ENCODE measurements at places on chromosomes 2 and 18.

DNA sequence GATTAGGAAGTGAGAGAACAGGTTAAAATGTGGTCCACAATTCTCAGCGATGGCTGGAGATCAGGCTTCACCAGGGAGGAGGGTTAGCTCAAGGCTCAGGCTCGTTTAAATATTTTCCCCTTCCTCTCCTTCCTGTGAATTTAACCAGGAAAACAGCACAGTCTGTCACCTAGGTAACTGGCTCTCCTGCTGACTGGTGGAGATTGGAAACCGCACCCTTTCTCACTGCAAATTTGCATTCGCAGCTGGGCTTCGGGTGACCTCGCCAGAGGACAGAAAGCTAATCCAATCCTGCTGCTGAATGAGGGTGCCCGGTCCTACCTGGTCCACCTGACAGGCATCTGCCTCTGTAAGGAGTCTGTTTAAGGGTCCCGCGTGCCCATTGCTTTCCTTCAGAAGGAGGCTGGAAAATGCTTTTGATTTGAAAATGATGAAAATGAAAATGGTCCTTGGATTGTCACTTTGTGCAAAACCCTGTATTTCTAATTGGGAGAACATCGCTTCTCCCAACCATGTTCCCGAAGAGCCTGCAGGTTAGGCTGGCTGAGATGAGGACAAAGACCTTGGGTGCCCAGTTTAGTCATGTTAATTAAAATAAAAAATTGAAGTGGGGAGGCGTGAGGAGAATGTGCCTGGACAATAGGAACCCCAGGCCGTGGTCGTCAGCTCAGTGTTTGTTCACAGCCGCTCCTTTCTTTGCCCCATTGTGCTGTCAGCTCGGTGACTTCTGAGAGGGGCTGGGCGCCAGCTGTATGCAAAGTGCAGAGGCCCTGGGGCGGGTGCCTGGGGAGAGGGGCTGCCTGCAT, 43.4 kb upstream of the MTCL1 start:
- DNase-seq, result no peak

GRCh38 chr2:236167297-236168109, 683 bp downstream of the GBX2 start:
- no peak for DNase-seq

DNA sequence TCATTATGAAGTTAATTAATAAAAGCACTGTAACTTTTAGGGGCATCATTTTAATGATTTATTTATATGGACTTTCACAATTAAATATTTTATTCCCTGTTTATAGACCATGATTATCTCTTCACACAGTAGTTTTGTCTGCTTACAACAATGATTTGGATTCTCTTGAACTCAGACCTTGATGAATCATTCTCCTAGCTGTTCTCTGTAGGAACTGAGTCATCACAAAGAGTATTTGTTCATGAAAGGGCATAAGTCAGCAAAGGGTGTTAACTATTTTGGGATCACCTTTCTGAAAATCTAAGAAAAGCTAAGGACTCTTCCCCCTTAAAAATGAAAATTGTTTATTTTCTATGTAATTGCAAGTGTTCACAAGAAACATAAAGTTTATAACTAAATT, 461.1 kb upstream of the UBE2E3 start:
- no peak for DNase-seq

GRCh38 chr2:130387071-130387400, 31.2 kb downstream of the PTPN18 start:
- DNase-seq, result no peak

DNA sequence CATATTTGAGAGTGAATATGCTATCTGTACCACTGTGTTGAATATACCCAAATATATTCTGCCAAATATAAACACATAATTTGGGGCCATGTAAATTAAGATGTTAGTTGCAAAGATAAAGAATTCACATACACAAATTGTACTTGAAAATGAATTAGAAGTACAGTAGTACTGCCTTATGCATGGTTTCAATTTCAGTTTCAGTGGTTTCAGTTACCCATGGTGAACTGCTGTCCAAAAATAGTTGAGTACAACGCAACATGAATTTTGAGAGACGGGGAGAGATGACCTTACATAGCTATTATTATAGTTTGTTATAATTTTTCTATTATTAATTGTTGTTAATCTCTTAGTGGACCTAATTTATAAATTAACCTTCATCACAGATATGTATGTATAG, 1313.0 kb upstream of the FAM98A start:
- DNase-seq, result no peak

GRCh38 chr2:1588978-1589621, 155.2 kb downstream of the PXDN start:
- no peak for DNase-seq

DNA sequence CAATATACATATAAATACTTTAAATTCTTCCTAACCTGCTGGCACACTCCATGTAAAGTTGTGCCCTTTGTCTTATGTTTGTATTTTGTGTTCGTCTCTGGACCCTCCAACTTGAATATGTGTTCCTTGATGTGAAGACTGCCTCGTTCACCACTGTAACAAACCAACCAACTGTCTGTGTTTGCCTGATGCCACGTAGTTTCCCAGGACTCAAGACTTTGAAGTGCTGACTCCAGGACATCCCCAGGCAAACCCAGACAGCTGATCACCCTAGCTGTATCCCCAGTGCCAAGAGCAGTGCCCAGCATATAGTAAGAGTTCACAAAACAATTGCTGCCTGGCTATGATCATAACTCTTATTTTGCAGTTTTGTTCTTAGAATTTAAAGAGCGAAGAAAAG, 15.5 kb upstream of the CD226 start:
- no peak for DNase-seq

- no peak for DNase-seq
Measured at GRCh38 chr2:168338292-168338691, 90.9 kb upstream of the STK39 start.

GRCh38 chr2:205967391-205968075, 118.4 kb downstream of the INO80D start:
- DNase-seq, result no peak

- DNase-seq, result no peak
Measured at GRCh38 chr18:59011289-59011688, 128.4 kb upstream of the SEC11C start.

GRCh38 chr2:28684142-28684858, 67.3 kb upstream of the PPP1CB start:
- DNase-seq, result no peak

DNA sequence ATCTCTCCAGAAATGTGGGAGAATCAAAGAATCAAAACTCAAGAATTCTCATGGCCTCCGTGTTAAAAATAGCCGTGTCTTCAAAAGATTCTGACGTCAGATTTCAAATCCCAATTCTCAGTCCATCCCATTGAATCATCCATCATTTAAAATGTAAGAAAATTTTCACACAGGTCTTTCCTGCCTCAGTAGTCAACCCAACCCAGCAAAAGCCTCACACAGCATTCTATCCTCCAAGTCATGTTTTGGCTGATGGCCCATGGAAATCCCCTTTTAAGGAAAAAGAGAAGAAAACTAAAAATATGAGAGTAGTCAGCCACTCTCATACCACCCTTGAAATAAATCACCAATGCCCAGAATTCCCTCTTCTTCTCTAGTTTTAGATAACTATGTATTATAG, 211.8 kb downstream of the C1D start:
- no peak for DNase-seq

GRCh38 chr18:44759925-44760342, 79.2 kb downstream of the SETBP1 start:
- no peak for DNase-seq

DNA sequence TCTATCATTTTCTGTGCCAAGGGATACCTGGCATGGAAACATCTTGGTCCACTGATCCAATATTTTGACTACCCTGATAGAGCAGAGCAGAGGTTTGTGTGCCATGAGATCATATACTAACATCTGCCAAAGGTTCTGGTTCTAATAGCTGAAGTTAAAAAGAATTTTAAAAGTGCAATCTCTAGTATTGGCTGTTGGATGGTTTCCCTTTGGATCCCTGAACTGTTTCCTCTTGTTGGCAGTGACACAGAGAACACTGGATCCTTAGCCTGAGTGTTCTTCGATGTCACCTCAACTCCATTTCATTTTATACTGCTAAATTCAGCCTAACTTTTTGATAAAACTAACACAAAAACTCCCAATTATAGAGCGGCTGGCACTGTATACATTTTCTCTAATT, 169.3 kb upstream of the FBXO11 start:
- no peak for DNase-seq

- DNase-seq, result no peak
Measured at GRCh38 chr2:219225350-219225749, 4.1 kb downstream of the ATG9A start.

- DNase-seq, result no peak
Measured at GRCh38 chr2:71380665-71381064, 49.1 kb downstream of the ZNF638 start.

DNA sequence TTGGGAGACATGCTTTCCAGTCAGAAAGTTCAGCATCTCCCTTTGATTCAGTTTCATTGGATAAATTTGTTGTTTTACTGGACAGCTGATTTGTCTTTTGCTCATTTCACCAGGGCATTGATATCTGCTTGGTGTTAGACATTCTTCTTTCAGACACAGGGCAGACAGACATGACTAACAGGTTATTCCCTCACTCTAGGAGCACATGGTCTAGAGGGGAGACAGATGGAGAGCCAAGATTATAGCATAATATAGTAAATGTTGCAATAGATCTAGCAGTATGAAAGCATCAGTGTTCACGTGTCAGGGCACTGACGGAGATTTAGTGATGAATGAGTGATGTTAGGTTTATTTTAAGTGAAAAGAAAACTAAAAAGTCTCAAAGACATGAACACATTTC, 187.0 kb upstream of the CYRIA start:
- DNase-seq, result no peak

All from DND-41 (cell line).